ENCODE measurements at places on chromosomes 2 and 18.
A peak's percentile ranks its signal among the peaks of the same experiment; 100 is the strongest.

DNA sequence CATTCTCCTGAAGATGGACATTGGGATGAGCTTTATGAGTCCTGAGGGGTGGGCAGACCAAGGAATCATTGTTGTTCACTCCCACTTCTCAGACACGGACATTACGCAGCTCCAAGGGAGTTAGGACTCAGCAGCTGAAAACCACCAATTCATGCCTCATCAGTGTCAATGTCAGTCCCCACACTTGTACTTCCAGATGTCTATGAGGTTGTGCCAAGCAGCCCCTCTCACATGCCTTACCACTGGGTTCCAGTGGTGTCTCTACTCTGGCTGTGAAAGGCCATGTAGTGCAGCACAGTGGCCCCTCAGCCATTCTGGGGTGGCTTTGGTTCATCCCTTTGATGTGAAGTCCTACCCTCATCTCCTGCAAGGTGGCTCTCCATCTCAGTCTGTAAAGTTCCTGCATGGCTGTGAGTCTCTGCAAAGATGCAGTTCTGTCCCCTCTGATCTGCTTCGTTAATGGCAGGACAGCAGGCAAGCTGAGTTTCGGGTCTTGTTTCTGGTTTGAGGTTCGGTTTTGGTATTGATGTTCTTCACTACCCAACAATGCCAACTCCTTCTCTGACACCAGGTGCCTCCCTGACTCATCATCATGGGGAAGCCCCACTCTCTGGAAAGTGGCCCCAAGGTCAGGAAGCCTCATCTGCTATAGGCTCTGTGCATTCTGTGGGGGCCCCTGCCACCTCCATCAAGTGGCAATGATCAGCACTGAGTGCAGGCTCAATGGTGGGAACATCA lies 14.0 kb upstream of the COL6A3 start:
- DNase-seq, result peak; percentile 81

GRCh38 chr2:171579481-171579880 lies 57.2 kb downstream of the CYBRD1 start:
- DNase-seq, result no peak

DNA sequence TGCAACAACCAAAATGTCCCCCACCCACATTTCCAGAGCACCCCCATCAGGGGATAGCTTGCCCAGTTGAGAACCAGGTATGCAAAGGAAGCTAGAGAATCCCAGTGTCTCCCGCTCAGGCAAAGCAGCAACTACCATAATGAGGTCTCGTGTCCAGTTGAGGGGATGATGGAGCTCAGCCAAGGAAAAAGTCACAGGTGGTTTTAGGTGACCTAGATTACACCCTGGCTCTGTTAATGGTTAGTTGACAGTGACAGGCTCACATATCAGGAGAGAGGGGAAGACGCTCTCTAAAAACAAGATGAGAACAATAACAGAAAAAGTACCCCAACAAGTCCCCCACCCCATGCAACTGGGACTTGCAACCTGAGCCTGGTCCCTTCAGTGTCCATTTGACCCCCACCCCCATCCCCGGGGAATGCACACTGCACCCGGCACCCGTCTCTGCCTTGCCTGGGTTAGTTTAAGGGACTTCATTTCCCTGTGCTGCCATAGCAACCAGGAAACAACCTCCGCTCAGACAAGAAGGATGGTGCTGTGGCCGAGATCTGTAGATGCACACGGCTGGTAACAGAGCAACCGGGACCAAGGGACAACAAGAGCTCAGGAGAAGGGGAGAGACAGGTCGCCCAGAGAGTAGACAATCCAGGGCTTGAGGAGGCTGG lies at the start of gene KIAA2012:
Gene KIAA2012 (plus strand): TSS at position 519 of the 665 bp plus-strand sequence. CDS start 373 bp downstream, outside the sequence.
- DNase-seq, result no peak

GRCh38 chr2:215377283-215377682 lies 58.6 kb downstream of the FN1 start:
- no peak for DNase-seq

- DNase-seq, result no peak
Measured at GRCh38 chr2:79428745-79429144, 84.1 kb upstream of the CTNNA2 start.

GRCh38 chr2:159010340-159010739 lies 41.9 kb downstream of the TANC1 start:
- no peak for DNase-seq

DNA sequence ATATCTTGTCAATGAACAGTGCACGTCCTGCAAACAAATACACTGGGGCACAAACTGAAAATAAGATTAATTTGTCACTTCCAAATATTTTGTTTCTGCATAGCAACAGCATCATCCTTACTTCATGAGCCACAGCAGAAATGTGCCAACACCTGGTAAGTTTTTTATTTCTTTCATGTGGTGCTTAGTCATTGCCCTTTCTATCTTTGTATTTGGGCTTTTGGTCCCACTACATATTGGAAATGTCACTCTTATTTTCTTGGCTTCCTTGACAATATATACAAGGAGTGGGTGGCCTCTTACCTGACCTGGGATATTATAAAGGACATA lies 208.0 kb downstream of the RBM43 start:
- no peak for DNase-seq

DNA sequence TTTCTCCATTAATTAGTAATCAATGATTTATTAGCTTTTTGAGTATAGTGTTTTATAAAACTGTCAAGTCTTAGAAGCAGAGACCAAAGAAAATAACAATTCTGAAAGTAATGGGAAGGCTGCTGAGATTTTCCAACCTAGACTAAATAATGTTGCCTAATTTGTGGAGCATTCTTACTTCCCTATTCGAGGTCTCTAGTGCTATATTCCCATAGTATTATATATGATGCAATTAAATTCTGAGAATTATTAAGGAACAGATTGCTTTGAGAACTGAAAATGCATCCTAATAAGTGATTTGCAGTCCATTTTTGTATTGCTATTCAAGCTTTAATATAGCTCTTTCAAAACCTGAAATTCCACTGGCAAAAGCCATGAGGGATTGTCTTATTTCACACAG lies 27.7 kb upstream of the DOCK10 start:
- DNase-seq, result no peak

DNA sequence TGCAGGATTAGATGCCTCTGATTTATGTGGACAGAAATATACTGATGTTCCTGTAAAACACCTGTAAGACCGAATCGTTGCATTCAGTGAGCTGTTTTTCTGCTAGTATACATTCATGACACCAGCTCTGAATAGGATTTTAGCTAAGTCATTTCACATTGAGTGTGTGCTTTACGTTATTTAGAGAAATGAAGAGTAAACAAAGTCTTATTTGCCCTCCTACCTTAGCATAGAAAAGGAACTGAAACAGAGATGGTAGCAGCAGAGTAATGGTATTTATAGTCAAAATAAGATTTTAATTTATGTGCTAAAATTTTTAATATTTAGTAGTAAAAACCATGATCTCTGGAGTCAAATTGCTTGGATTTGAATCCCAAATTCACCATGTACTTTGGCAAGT lies 168.0 kb downstream of the CERS6 start:
- no peak for DNase-seq

GRCh38 chr2:237271698-237272652 lies 142.0 kb downstream of the COL6A3 start:
- DNase-seq, result no peak

DNA sequence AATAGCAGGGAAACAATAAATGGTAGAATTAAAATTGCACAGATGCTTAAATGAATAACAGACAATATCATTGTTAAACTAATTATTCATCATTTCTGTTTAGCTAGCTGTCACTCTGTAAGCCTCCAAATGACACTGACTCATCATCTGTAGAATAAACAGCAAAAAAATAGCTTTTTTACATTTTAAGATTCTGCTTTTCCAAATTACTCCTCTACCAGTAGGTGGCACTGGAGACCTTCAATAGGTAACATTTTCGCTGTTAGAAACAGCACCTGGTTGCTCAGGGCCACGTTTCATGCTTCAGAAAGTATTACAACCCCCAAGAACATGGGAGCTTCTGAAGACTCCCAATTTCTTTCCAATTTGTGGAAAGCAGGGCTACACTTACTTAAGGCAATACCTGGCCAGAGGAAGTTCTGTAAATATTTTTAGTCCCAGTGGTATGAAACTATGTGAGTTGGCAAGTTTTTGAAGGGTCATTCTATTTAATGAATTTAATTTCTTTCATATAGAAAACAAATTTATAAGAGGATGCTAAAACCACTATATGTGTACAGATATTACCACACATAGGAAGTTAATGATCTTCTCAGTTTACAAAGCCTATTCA lies 45.4 kb downstream of the TTN start:
- DNase-seq, result peak; percentile 1

GRCh38 chr18:3649633-3650426 lies 199.9 kb downstream of the TGIF1 start:
- DNase-seq, result no peak

GRCh38 chr18:32707147-32707546 lies 65.7 kb downstream of the KLHL14 start:
- DNase-seq, result no peak

DNA sequence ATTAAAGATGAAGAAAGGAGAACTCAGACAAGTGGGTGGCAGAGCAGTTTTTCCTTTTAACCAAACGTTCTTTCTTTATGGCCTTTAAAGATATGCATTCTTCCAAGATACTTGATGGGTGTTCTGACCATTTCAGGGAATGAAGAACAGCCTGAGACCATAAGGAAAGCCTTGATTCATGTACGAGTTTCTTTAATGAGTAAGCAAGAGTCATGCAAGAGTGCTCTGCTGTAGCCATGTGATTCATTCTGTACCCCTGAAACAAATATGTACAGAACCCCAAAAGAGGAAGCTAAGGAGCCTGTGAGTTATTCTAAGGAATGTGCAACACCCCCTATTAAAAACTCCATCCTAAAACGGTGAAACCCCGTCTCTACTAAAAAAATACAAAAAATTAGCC lies 372.8 kb downstream of the MTX2 start:
- no peak for DNase-seq

GRCh38 chr2:150169237-150169629 lies 318.2 kb downstream of the RND3 start:
- no peak for DNase-seq

GRCh38 chr2:179677077-179677688 lies 184.2 kb downstream of the ZNF385B start:
- no peak for DNase-seq

GRCh38 chr2:226733189-226733858 lies 66.3 kb downstream of the IRS1 start:
- no peak for DNase-seq

GRCh38 chr2:212537726-212538304 lies 787 bp downstream of the ERBB4 start:
- DNase-seq, result no peak

DNA sequence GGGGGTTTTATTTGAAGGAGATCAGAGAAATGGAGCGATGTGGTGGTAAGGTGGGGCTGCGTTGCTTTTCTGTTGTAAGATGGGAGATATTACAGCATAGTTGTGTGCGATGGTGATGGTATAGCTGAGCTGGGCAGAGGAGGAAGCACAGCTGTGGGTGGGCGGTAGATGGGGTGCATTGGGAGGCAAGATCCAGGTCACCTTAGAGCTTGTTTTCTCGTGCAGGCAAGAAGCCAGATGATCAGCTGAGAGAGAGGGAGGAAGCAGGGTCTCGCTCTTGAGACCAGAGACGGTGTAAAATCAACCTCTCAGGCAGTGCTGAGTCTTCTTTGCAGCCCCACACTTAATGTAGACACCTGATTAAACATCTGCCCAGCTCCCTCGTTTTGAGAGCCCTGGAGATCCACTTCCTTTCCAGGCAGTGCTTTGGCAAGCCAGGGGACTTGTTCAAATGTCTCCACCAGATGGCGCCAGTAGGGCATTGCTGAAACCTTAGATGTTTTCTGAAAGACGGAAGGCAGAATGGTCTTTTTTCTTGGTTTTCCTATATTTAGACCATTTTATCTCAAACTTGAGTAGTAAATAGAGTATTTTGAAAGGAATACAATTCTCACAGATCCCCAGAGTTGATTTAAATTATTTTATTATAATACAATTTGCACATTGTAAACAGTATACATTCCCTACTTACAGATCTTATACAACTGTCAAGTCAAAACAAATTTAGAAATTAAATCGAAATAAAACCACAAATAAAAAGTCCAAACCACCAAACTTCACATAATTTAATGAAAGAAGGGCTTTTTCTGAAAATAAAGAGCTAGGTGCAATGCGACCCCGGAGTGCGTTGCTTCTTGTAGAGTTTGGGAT lies 21.1 kb upstream of the LYPD6B start:
- peak; percentile 70 for DNase-seq

- no peak for DNase-seq
Measured at GRCh38 chr2:169119123-169119760, 49.9 kb downstream of the DHRS9 start.

DNA sequence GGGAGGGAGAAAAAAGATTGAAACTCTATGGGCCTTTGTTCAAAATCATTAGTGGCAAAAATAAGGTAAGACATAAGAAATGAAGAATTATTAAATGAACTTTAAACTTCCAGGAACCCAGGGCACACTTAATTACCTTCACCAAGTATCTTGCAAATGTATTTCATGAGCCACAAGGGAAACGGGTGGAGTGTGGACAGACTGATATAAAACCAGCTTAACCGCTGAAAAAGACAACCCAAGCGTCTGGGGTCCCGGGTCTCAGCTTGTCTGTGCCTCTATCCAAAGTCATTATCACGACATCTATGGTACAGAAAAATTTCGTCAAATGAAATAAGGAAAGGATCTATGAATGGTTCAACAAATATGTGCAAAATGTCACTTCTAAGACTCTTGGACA lies 13.9 kb upstream of the MBOAT2 start:
- DNase-seq, result no peak

GRCh38 chr2:197908156-197908555 lies 103.8 kb downstream of the PLCL1 start:
- no peak for DNase-seq

DNA sequence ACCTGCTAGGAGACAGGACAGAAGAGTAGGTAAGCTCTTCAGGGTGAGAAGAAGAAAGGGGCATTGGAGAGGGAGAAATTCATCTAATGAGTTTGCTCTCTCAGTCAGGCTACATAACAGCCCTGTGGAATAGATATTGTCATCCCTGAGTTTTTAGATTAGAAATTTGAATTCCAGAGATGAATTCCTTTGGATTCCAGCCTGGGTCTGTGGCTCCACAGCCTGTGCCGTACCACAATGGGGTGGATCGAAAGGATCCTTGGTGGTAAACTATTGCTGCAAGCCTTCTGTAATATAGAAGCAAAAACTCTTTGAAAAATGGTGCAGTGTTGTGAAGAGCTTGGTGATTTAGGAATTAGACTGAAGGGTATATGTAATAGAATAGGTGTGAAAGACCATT lies 21.0 kb downstream of the MYO1B start:
- no peak for DNase-seq

GRCh38 chr2:344811-345210 lies 56.9 kb upstream of the ALKAL2 start:
- DNase-seq, result no peak

DNA sequence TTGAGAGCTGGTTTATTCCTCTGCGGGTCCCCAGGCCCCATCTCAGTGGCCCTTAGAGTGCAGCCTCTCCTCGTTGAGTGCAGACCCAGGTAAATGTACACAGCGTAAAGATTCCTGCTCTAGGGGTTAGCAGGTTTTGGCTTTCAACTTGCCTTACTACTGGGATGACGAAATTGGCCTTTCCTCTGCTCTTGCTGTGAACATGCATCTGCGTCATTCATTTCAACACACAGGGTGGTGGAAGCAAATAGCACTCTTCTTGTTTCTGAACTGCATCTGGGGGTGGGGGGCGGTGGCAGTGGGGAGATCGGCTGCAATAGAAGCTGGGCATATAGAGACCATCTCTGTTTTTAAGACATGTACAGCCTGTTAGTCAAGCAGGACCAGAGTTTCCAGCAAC lies 16.5 kb upstream of the SLC16A14 start:
- DNase-seq, result no peak

Data from stimulated activated CD4-positive, alpha-beta T cell treated with anti-CD3 and anti-CD28 coated beads, Interleukin-15, amount 100 ng/mL, for 48 hours (primary cell).